Mesenteric fat pad (tissue), 1 donor: ENCODE measurements at places on chromosomes 7 and 10.

DNA sequence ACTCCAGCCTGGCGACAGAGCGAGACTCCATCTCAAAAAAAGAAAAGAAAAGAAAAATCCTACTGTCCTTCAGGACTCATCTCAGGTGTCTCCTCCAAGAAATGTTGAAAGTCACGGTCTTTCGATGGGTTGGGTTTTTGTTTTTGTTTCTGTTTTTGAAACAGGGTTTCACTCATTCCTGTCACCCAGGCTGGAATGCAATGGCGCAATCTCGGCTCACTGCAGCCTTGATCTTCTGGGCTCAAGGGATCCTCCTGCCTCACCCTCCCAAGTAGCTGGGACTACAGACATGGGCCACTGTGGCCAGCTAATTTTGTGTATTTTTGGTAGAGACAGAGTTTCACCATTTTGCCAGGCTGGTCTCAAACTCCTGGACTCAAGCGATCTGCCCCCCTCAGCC, 3.1 kb upstream of the SORBS1 start:
- DNase-seq = no peak

DNA sequence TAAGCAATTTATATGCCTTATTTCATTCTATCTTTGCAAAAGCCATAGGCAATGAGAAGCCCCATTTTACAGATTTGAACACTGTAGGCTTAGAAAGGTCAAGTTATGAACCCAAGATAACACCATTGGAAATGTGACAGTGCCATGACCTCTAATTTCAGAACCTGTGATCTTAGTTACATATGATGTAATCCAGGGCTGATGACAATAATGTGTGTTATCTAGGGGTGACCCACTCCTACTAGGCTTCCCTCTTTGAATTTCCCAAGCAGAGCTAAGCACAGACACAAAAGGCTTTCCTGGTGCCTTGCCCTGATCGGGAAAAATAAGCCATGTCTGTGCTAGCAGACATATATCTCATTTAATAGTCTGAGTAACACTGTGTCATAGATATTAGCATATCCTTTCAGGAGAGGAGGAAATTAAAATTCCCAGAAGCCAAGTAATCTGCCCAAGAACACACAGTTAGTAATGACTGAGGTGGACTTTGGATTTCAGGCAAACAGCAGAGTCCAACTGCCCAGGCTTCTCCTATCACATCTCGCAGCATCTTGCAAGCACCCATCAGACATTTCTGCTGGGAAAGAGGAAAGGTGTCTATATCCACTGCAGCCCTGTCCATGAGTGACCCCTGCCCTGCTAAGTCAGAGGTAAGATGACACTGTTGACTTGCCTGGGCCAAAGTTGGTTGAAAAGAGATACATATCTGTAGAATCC, 2.8 kb upstream of the TECTB start:
- DNase-seq = no peak

DNA sequence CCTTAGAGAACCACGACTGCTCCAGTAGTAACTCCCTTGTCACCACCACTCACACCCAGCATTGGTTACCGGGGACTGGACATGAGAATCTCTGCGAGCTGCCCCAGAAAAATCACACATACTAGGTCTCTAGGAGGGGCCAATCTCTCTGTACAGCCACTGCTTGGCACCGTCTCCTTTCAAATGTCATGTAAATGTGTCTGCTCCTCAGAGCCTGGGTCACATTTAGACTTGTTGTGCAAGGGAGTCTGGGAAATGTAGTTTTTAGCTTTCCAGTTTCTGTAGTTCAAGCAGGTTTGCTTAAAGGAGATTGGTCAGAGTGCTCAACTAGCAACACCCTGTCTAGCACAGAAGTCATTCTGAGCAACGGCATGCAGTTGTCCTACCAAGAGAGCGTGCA, 60.0 kb downstream of the CHN2 start:
- no peak for DNase-seq

DNA sequence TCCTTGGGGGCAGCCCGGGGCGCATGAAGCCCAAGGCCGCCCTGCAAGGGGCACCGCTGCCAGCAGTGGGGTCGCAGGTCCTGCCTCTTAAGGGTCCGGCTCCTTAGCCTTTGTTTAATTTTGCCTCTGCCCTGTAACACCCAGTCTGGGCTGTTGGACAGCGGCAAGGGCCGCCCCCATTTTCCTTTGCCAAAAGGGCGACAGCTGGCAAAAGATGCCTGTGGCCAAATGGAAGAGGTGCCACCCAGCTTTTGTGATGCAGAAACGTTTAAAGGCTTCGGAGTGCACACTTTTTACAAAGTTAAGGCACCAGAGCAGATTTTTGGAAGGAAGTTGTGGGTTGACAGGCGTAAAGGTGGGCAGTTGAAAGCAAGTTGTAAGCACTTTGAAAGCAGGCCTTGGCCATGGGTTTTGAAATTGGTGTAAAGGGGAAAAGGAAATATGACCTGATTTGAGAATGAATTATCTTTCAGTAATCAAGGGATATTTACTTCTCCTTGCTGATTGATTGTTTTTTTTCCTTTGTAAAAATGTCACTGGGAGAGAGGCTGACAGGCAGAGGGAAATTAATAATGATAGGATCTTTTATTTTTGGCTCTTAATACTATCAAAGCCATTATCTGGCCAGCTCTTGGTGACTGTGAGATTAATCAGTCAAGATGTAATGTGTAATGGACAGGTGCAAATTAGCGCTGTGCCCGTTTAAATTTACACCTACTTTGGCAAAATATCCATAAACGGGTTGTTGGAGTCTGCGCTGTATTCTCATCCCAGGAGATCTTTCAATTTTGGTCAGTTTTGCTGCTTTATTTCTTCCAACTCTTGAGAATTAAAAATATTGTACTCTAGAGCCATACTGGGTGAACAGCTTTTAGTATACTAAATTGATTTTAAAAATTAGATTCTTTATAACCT, 1.2 kb downstream of the CASD1 start:
- no peak for DNase-seq

DNA sequence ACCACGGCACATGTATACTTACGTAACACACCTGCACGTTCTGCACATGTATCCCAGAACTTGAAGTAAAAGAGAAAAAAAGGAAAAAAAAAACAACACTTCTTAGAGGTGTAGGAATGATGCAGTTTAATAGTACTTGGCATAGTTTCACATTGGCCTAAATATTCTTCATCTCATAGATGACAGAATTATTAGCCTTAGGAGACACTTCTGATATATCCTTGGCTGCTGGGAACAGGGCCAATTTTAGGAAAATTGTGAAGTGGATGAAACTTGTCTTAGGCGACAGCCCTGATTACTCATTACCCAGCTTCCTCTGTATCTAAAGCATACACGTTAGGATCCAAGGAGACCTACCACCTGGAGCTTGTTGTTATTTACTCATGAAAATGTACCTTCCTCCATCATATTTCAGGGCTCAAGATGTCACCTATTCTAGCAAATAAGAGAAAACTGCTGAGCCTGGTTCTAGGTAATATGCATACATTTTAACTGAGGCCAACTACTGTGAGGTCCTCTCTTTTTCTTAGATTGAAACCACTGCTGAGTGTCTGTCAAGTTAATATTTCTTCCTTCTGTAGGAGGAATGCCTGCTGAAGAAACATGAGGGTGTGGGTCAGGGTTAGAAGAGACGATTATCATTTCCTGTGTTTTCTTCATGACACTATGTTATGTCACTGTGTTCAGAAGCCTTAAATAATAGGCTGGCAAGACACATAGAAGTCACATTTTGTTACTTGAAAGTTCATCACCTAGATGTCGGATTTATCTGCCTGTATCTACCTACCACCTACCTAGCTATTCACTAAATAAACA, 44.3 kb downstream of the CPED1 start:
- DNase-seq = no peak

DNA sequence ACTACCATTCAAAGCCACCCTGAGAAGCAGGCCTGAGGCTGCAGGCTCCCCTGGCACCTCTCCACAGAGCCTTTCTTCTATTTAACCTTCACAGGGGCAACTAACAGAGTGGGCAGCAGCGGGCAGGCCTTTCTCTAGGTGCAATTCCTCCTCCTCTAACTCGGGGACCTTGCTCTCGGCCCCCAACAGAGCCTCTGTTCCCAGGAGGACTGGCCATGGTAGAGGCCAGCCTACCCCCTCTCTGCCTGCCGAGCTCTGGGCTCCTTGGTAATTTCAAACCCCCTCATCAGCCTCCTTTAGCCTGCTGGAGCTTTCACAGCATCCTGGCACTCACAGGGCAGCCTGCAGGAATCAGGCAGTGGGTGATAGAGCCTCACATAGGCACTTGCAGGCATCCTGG, 920.8 kb upstream of the ZNF722 start:
- no peak for DNase-seq

- DNase-seq = no peak
These were observed 3.6 kb downstream of the TMEM254 start for GRCh38 chr10:80081801-80082750.

DNA sequence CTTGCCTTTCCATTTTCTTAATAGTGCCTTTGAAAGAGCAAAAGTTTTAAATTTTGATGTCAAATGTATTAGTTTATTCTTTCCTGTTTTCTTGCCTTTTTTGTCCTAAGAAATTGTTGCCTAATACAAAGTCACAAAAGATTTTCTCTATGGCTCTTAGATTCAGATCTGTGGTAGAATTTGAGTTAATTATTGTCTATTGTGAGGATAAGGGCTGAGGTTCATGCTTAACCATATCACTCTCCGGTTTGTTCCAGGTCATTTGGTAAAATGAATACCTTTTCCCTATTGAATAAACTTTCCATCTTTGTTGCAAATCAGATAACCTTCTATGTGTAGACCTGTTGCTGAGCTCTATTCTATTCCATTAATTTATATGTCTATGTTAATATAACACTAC, 96.0 kb downstream of the NOD1 start:
- no peak for DNase-seq

DNA sequence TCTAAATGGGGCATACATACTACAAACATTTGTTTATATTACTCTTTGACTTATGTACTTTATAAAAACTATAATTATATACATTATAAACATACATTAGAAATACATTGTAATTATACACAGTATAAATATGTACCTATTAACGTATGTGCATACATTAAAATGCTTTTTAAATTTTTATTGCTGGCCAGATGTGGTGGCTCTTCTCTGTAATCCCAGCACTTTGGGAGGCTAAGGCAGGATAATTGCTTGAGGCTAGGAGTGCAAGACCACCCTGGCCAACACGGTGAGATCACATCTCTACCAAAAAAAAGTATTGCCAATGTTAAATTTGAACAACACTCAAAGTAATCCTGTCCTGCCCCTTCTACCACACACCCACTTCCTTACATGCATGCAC, 1037.0 kb downstream of the GRM8 start:
- no peak for DNase-seq

DNA sequence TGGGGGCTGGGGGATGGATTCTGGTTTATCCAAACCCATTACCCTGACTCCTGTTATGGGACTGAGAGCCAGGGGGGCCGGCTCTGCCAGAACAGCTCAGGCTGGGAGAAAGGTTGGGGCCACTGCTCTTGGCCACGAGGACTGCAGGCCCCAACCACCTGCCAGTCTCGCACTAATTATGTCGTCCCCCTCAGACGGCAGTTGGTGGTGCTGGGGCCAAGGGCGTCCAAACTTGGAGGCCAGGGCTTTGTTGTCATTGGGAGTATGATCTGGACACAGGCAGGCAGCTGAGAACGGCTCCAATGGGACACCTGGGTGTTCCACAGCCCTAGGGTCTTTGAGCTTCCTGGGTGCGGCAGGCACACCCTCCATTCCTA, 34.7 kb downstream of the DRGX start:
- DNase-seq = peak; percentile 73

- DNase-seq = no peak
These were observed 4.8 kb downstream of the SH3PXD2A start for GRCh38 chr10:103850572-103850895.

DNA sequence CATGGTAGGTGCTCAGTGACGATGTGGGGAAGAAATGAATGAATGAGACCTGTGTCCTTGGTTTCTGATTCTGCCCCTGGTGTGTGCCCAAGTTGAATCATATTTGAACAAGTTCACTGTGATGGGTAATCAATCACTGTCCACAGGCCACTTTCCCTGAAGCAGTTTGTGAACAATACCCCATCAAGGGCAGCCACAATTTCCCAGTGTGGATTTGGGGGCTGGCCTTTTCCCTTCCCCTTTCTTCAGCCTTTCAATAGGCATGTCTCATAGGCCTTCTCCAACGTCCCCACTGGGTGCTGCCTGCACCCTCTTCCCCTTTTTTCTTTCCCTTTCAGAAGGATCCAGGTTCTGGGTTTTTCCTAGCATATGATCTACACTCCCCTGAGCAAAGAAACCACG, 64.7 kb downstream of the CREB5 start:
- DNase-seq = no peak

DNA sequence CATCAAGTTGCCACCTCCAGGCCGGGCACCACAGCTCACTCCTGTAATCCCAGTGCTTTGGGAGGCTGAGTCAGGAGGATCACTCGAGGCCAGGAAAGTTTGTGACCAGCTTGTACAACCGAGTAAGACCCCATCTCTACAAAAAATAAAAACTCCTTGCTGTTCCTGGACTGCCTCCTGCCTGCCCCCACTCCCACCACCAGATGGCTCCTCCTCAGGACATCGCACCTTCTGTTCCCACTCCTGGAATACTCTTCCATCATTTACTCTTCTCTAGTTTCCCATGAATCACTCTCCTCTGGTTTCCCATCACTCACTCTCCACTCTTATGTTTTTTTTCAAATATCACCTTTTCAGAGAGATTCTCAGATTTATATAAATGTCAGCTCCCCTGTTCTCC, 540.7 kb downstream of the CALN1 start:
- no peak for DNase-seq

- no peak for DNase-seq
These were observed 42.0 kb downstream of the ZC3HC1 start for GRCh38 chr7:130008941-130009847.

- peak; percentile 89 for DNase-seq
These were observed 34.2 kb downstream of the CAMK2B start for GRCh38 chr7:44291066-44291732.

GRCh38 chr7:111083413-111083812, 7.5 kb upstream of the LRRN3 start:
- no peak for DNase-seq

DNA sequence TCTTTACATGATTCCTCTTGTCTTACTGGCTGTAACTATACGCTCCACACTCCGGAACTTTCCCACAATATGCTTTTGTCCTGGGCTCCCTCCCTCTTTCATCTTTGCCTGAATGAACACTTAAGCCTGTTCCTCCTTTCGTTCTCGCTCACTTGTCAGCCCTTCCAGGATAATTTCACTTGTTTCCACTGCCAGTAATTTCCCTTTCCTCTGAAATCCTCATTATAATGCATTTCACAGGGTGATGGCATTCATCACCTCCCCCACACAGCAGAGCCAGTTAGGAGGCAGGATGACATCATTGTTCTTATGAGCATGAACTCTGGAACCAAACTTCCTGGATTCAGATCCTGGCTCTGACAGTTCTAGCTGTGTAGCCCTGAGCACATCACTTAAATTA, 372.6 kb downstream of the GPR158 start:
- DNase-seq = no peak

DNA sequence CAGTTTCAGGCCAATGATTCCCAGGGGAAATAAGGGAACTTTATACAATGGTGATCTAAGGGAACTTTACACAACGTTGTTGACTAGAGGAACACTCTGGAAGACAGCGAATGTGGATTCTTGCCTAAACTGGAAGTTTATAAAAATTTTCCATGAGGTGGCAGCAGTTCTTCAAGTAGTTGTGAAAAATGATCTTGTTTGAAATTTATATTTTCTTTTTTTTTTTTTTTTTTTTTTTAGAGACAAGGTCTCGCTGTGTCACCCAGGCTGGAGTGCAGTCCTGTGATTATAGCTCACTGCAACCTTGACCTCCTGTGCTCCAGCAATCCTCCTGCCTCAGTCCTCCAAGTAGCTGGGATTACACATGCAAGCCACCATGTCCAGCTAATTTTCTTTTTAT, 32.1 kb upstream of the GTF2I start:
- no peak for DNase-seq
